ENCODE measurements at places on chromosomes 2 and 18.
A peak's percentile ranks its signal among the peaks of the same experiment; 100 is the strongest.

DNA sequence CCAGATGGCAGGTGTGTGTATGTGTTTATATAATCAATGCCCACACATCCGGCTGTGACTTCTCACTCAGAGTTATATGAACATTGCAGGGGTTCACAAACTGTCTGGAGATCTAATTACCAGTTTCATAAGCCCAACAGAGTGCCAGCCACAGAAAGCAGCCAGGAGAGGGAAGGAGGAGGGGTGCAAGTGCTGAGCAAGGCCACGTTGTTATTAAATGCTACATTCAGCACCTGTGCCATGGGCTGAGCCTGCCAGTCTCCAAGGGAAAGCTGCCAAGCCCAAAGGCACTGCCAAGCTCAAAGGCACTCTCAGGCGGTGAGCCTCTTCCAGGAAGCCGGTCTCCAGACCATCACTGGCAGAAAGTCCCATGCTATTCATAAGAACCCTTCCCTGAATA, 17.4 kb downstream of the XDH start:
- peak; percentile 75 for DNase-seq

- DNase-seq: no peak
Measured at GRCh38 chr2:120758181-120759144, 22.8 kb downstream of the GLI2 start.

DNA sequence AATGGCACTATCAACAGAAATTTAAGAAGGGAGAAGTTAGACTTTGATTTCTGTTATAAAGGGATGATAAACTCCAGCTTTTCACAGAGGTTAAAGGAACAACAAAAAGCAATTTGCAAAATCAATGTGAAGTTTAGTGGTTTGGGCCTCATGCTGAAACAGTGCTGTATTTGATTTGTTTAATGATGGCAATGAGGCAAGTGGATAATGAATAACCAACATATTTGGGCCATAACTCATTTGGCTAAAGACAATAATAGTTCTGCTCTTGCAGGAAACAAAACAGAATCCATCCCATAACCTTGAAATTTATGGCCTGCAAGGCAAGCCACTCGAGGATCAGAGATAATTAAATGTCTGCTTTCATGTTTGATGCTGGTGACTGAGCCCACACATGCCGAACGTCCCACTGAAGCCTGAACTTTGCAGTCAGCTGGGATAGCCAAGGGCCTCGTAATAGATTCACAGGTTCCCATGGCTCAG, 56.5 kb downstream of the TPGS2 start:
- DNase-seq: no peak

DNA sequence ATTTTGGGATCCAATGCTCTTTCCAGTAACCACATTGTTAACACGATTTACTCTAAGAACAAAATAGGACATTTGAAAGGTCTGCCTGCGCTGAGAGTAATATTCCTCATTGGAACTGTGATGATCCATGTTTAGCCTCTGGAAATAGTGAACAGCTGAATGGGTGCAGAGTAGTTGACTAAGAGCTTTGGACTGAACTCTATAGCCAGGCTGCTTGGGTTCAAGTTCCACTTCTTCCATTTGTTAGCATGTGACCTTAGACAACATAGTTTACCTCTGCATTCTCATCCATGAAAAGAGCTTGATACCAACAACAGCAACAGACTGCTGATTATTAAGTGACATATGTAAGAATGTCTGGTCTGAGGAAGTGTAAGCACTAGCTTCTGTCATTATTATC, 128.3 kb upstream of the MMADHC start:
- DNase-seq: no peak

DNA sequence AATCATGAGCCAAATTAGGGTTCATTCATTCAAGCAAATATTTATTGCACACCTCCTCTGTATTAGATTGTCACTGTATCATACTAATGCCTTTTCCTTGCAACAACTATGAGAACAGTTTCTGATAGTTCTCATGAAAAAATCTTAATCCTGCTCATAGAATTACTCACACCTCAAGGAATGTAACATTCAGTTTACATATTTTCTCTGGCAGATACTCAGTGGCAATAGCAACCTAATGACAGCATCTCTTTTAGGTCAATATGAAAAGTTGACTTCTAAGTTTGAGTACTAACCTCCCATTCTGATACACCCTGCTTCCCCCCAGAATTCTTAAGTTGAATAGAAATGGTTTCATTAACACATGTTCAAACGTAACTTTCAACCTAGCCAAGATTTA, 132.0 kb downstream of the VWC2L start:
- no peak for DNase-seq

Data from NCI-H1417 treated with DMSO at 0.1 percent for 48 hours (cell line).